ENCODE measurements at places on chromosomes 6 and 20.

- H3K27ac ChIP-seq: no peak overlapping the region
- DNase-seq: no peak
- H3K36me3 ChIP-seq: no peaks in the 10 kb centered on the region
Observed at GRCh38 chr6:157996201-157996712, 14.6 kb downstream of the SYNJ2 start.

DNA sequence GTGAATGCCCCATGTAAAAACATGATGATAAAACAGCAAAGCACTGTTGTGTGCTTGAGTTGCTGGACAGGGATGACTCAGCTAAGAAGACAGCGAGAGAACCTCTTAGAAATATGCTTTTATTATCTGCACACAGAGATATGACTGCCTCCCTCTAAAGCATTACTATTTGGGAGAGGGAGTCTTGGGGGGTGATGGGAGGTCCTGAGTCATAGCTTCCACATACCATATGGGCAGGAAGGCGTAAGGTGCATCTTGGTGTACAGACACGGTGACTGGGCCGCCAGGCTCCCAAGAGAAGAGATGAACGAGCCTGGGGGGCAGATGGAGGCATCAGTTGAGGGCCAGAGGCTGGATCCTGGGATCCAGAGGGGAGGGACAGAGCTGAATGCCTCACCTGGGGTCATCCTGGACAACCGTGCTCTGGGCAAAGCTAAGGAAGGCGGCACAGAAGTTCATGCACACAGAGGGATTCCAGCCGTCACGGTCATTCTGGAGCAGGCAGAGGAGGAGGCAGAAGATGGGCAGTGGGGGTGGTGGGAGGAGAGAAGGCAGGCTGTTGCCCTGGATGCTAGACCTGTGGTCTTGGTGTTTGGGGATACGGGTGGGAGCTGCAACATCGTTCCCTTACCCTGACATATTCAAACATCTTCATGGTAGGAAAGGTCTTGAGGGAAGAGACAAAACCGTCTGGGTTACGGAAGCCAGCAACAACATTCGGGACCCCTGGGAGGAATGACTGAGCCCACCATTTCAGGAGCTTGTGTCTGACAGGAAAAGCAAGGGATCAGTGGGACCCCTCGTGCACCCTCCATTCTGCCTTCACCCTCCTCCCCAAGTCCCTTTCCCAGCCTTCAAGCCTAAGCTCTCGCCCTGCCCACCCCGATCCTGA, 2.0 kb downstream of the DXO start:
- DNase-seq: no peak
- H3K27ac ChIP-seq: no peak overlapping the region
- H3K27me3 ChIP-seq: no peaks in the 10 kb centered on the region
- peaks cover 31% of the 10 kb centered on the region for H3K36me3 ChIP-seq

- H3K27me3 ChIP-seq: no peaks in the 10 kb centered on the region
- H3K27ac ChIP-seq: no peak overlapping the region
- H3K4me1 ChIP-seq: no peaks in the 10 kb centered on the region
- no peak for DNase-seq
Observed at GRCh38 chr6:43196337-43196736, 14.3 kb downstream of the CUL9 start.

GRCh38 chr6:165729307-165729936, 66.4 kb upstream of the PDE10A start:
- H3K36me3 ChIP-seq: no peaks in the 10 kb centered on the region
- no peaks in the 10 kb centered on the region for H3K27me3 ChIP-seq
- H3K4me1 ChIP-seq: no peaks in the 10 kb centered on the region

- H3K4me1 ChIP-seq: peaks cover 11% of the 10 kb centered on the region
- no peaks in the 10 kb centered on the region for H3K27me3 ChIP-seq
- no peak for DNase-seq
Observed at GRCh38 chr6:156383059-156383458, 394.1 kb upstream of the ARID1B start.

DNA sequence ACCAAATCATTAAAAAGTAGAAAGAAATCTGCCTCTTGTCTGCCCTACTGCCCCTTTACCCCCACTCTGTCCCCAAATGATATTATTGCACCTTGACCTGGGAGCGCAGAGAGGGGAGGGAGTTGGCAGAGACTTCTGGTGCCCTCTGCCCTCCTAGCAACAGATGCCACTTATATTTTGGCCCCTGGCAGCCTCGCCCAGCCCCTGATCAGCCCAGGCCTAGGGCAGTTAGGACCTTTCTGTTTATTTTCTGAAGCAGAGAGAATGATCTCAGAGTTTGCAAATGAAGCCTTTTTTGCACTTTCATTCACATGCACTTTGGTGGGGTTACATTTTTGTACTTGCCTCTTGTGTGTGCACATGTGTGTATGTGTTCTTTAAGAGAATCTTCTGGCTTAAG, 8.4 kb upstream of the SGK2 start:
- H3K4me1 ChIP-seq: no peaks in the 10 kb centered on the region
- H3K4me3 ChIP-seq: no peak overlapping the region
- no peak overlapping the region for H3K27ac ChIP-seq
- no peaks in the 10 kb centered on the region for H3K36me3 ChIP-seq
- DNase-seq: no peak
- no peaks in the 10 kb centered on the region for H3K27me3 ChIP-seq

- H3K4me3 ChIP-seq: no peak overlapping the region
- H3K4me1 ChIP-seq: no peaks in the 10 kb centered on the region
- no peak for DNase-seq
- no peak overlapping the region for H3K27ac ChIP-seq
Observed at GRCh38 chr20:63155266-63156165, 60.4 kb downstream of the YTHDF1 start.

DNA sequence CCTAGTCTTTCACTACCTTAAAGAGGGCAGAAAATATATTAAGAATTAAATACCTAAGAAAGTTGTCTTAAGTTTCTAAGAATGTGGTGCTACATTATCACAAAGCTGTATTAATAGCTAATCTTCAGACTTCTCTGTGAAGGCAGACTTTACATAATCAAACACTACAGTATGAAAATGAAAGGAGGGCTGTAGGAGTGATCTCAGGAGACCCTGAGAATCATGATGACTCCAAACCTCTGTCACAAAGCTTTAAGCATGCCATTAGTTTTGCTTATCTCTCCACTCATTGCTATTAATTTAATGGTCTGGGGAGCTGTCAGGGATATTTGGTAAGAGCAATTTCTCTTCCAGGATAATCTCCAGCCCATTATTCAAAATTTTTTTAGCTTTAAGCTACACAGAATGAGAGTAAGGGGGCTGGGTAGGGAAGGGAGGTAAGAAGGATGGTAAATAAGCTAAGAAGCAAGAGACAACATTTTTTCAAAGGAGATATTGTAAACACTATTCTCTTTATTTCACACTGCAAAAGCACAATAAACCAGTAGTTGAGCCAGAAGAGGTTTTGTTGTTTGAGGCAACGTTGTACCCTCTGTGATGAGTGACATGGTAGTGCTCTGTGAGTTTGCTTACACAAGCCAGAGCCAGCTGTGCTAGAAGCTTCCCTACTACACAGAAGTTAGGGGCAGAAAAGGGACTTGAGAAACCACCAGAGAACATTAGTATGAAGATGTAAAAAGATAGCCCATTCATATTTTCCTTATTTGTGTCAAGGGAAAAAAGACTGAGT, 258.8 kb downstream of the GMDS start:
- H3K4me1 ChIP-seq: no peaks in the 10 kb centered on the region
- H3K36me3 ChIP-seq: no peaks in the 10 kb centered on the region
- no peak overlapping the region for H3K27ac ChIP-seq
- DNase-seq: no peak
- H3K27me3 ChIP-seq: no peaks in the 10 kb centered on the region
- H3K4me3 ChIP-seq: no peak overlapping the region

- no peak overlapping the region for H3K4me3 ChIP-seq
- H3K4me1 ChIP-seq: no peaks in the 10 kb centered on the region
- no peaks in the 10 kb centered on the region for H3K36me3 ChIP-seq
- no peak overlapping the region for H3K27ac ChIP-seq
- H3K27me3 ChIP-seq: peaks cover 9% of the 10 kb centered on the region
- DNase-seq: no peak
Observed at GRCh38 chr20:48065833-48066232, 280.6 kb upstream of the SULF2 start.

- no peak overlapping the region for H3K4me3 ChIP-seq
- no peaks in the 10 kb centered on the region for H3K4me1 ChIP-seq
- no peak overlapping the region for H3K27ac ChIP-seq
- no peaks in the 10 kb centered on the region for H3K27me3 ChIP-seq
- H3K36me3 ChIP-seq: no peaks in the 10 kb centered on the region
Observed at GRCh38 chr6:11889572-11889971, 111.0 kb upstream of the ADTRP start.

GRCh38 chr6:68032217-68032616, 602.9 kb upstream of the ADGRB3 start:
- H3K4me3 ChIP-seq: no peak overlapping the region
- H3K27ac ChIP-seq: no peak overlapping the region
- H3K27me3 ChIP-seq: no peaks in the 10 kb centered on the region
- no peaks in the 10 kb centered on the region for H3K4me1 ChIP-seq
- no peak for DNase-seq
- no peaks in the 10 kb centered on the region for H3K36me3 ChIP-seq

GRCh38 chr6:90268178-90268577, 28.5 kb downstream of the BACH2 start:
- H3K4me1 ChIP-seq: no peaks in the 10 kb centered on the region
- no peaks in the 10 kb centered on the region for H3K27me3 ChIP-seq
- no peak overlapping the region for H3K4me3 ChIP-seq
- H3K36me3 ChIP-seq: no peaks in the 10 kb centered on the region

- no peaks in the 10 kb centered on the region for H3K27me3 ChIP-seq
- H3K27ac ChIP-seq: no peak overlapping the region
- no peak overlapping the region for H3K4me3 ChIP-seq
- peaks cover 7% of the 10 kb centered on the region for H3K4me1 ChIP-seq
Observed at GRCh38 chr6:170031684-170032121, 259.2 kb downstream of the DLL1 start.

DNA sequence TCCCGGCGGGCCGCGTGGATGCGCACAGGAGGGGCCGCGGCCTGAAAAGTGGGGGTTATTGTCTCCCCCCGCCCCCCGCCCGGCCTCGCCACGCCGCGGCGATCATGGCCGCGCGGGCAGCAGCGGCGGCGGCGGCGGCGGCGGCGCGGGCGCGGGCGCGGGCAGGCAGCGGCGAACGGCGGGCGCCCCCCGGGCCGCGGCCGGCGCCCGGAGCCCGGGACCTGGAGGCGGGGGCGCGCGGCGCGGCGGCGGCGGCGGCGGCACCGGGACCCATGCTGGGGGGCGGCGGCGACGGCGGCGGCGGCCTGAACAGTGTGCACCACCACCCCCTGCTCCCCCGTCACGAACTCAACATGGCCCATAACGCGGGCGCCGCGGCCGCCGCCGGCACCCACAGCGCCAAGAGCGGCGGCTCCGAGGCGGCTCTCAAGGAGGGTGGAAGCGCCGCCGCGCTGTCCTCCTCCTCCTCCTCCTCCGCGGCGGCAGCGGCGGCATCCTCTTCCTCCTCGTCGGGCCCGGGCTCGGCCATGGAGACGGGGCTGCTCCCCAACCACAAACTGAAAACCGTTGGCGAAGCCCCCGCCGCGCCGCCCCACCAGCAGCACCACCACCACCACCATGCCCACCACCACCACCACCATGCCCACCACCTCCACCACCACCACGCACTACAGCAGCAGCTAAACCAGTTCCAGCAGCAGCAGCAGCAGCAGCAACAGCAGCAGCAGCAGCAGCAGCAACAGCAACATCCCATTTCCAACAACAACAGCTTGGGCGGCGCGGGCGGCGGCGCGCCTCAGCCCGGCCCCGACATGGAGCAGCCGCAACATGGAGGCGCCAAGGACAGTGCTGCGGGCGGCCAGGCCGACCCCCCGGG, 637 bp downstream of the ARID1B start:
- peak overlapping the region; percentile 70 for H3K4me3 ChIP-seq
- H3K36me3 ChIP-seq: no peaks in the 10 kb centered on the region
- peak overlapping the region; percentile 95 for H3K27ac ChIP-seq
- no peaks in the 10 kb centered on the region for H3K27me3 ChIP-seq
- peaks cover 27% of the 10 kb centered on the region for H3K4me1 ChIP-seq

DNA sequence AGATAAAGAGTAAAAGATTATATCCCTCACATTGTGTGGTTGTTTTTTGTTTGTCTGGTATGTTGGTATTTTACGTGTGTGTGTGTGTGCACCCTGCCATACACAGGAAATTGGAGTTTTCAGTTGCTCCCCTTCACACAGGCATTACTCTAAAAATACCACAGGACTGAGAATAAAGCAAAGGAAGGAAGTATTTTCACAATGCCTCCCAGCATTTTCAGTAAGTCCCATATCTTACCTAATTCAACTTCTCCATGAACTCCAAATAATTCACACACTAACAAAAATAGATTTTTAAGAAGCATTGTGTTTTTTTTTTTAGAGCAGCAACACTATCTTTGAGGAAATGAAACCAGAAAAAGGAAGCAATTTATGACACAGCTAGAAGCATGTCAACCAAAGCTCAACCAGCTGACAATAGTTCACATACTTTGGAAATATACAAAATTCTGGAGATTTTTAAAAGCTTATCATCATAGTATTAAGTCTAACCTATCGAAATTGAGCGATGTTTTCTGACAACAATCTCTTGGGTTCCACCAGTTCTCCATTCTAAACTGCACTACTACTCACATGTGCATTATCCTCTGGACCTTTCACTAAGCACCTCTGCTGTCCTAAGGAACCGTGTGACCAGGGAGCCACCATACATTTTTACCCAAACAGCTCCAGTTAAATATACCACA, 2.1 kb downstream of the UBE2J1 start:
- H3K27ac ChIP-seq: no peak overlapping the region
- peaks cover 14% of the 10 kb centered on the region for H3K4me1 ChIP-seq
- no peaks in the 10 kb centered on the region for H3K27me3 ChIP-seq
- no peaks in the 10 kb centered on the region for H3K36me3 ChIP-seq
- DNase-seq: no peak

GRCh38 chr6:126127659-126128058, 141.3 kb downstream of the TRMT11 start:
- H3K27me3 ChIP-seq: no peaks in the 10 kb centered on the region
- no peak for DNase-seq
- H3K4me3 ChIP-seq: no peak overlapping the region
- H3K36me3 ChIP-seq: no peaks in the 10 kb centered on the region
- no peaks in the 10 kb centered on the region for H3K4me1 ChIP-seq
- no peak overlapping the region for H3K27ac ChIP-seq

Measured in HCT116 (cell line).